AG08395 (cell line): ENCODE measurements at places on chromosomes 3 and 15.

DNA sequence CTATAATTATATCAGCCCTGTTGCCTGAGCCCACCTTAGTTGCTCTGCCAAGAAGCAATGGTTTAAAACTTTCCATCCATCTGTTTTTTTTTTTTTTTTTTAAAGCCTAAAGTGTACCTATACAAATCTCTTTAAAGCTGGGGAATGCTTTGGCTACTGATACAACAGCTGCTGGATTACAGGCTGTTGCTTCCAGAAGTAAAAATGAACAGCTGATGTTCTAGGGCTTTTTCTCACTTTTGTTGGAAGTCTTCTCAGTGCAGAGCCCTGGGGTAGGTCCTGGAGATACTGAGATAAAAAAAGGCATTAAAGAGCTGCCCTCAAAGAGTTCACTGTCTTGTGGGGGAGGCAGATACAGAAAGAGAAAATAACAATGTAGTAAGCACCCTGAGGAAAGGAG, 218.1 kb downstream of the NLGN1 start:
- DNase-seq = no peak

- no peak for DNase-seq
Observed at GRCh38 chr15:71505962-71506361, 304.4 kb upstream of the NR2E3 start.

DNA sequence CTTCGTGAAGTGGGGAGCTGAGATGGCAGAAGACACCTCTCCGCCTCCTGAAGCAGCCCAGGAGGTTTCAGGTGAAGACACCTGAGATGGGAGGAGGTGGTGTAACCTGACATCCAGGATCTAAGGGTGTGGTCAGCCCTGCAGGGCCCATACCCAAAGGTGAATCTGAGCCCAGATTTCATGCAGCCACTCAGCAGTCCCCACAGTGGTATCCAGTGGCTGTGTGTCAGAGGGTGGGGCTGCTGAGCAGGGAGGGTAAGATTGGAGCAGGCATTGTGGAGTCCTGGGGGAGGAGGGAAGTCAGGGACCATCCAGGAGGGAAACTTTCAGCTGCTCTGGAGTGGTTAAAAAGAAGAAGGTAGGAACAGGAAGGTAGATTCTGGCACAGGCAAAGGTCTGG, 46.0 kb upstream of the SMAD6 start:
- DNase-seq = no peak

GRCh38 chr15:54462511-54462913, 484.3 kb downstream of the UNC13C start:
- DNase-seq = no peak

- DNase-seq = peak; percentile 34
Observed at GRCh38 chr3:132606085-132606484, 9.0 kb downstream of the ACKR4 start.

GRCh38 chr3:152416808-152417580, 148.3 kb downstream of the MBNL1 start:
- DNase-seq = no peak

DNA sequence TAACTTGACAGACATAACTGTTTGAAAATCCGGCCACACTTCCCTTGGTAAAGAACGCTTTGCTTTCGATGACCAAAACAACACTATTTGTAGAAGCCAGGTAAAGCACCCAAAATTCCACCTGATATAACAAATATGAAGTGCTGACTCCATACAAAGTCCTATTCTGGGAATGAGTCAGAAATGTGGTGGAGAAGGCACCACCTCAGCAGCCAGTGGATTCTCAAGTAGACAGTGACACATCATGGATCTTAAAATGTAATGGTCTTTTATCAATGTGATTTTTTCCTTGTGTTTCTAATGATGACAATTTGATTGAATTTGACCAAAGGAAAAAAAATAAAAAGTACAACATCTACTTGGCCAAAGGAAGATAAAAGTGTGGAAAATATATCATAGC, 135.0 kb upstream of the WNT5A start:
- peak; percentile 65 for DNase-seq

DNA sequence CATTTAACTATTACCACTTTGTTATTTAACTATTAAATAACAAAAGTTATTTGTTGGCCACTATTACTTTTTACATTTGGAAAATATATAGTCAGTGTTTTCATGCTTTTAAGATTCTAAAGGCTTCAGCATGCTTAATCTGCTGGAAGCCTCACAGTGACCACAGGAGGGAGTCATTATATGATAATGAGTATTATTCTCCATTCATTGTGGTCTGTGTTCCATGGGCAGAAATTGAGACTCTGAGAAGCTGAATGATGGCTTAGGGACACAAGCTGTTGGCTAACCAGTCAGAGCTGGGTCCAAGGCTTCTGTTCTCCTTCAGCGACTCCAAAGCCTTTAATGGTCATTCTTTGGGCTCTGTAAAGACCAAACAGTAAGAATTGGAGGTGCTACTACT, 64.7 kb downstream of the BFSP2 start:
- DNase-seq = peak; percentile 60

DNA sequence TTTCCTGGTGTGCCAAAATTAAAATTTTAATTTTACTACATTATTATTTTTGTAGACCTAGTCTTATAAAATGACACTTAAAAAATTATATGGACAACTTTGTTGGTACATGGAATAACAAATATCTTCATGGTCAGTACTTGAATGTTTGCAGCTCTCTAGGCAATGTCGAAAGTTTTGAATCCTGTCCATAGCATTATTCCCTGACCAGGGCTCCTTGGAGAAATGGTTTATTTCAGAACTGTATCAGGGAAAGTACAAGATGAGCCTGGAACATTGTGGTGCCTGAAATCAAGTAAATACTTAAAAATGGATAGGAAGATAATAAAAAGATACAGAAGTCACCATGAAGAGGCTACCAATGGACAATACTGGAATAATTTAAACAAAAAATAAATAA, 47.6 kb downstream of the ALDH1A2 start:
- DNase-seq = no peak

- DNase-seq = no peak
Observed at GRCh38 chr15:83209333-83209732, 1.7 kb upstream of the HDGFL3 start.
